ENCODE measurements at places on chromosomes 16 and 17. TPM values are rescaled to one million over a fixed set of nuclear protein-coding genes. Genes with fewer than 3 reads are reported as not detected.

GRCh38 chr17:41530062-41531048, 2.2 kb upstream of the KRT19 start:
- H3K4me1 ChIP-seq, result peaks cover 34% of the 10 kb centered on the region
- DNase-seq, result no peak
- H3K27ac ChIP-seq, result peak overlapping the region; percentile 87

The IRF8 gene
- total RNA-seq, result 7.6 TPM

DNA sequence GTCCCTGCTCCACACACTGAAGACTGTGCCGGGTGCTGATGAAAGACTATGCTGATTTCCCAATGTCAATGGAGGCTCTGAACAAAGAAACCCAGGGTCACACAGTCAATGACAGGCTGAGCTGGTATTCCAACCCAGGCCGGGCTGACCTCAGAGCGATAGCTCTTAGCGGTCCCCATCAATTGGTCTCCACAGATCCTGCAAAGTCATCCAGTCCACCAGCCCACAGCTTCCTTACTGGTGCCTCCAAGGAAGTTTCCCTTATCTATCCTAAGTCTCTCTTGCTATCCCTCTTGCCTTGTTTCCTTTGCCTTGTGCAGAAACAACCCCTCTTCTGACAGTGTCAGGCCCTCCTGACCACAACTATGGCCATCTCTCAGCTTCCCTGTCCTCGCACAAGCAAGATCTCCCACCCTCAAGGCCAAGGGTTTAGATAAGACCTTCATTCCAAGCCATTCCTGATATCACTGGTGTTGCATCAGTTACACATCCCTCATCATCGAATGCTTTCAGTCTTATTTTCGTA, 52.7 kb upstream of the KSR1 start:
- no peaks in the 10 kb centered on the region for H3K36me3 ChIP-seq
- no peak overlapping the region for H3K4me3 ChIP-seq
- no peaks in the 10 kb centered on the region for H3K27me3 ChIP-seq

The PRAC2 gene
- total RNA-seq, result not detected

- no peaks in the 10 kb centered on the region for H3K27me3 ChIP-seq
- no peak overlapping the region for H3K27ac ChIP-seq
- H3K36me3 ChIP-seq, result no peaks in the 10 kb centered on the region
- H3K4me3 ChIP-seq, result no peak overlapping the region
Measured at GRCh38 chr16:281660-282255, 1.2 kb upstream of the PDIA2 start.

The SLC16A13 gene
- total RNA-seq, result 2.0 TPM

The BCL6B gene
- 10.1 TPM for total RNA-seq

The SLC35G6 gene
- total RNA-seq, result not detected

DNA sequence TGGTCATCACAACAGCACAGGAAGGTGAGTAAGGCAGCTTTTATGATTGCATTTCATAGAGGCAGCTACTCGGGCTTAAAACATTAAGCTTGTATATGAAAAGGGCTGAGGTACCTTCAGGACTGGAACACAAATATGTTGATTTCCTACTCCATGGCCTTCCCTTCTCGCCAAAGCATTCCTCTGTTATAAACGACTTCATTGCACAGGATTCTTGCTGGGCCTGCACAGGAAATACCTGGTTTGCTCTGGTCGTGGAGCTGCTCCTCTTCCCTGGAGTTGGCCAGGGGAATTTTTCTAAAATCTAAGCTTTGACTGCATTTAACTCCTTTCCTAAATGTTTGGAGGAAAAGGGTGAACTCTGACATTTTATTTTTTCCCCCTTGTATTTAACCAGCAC, 49.0 kb downstream of the CHD9 start:
- H3K36me3 ChIP-seq, result no peaks in the 10 kb centered on the region
- no peak for DNase-seq
- H3K4me3 ChIP-seq, result no peak overlapping the region
- H3K27ac ChIP-seq, result no peak overlapping the region
- H3K4me1 ChIP-seq, result peaks cover 31% of the 10 kb centered on the region
- no peaks in the 10 kb centered on the region for H3K27me3 ChIP-seq

- DNase-seq, result no peak
- no peaks in the 10 kb centered on the region for H3K4me1 ChIP-seq
- H3K4me3 ChIP-seq, result no peak overlapping the region
- H3K36me3 ChIP-seq, result no peaks in the 10 kb centered on the region
Measured at GRCh38 chr17:50775926-50776325, 8.6 kb upstream of the ANKRD40CL start.

- no peaks in the 10 kb centered on the region for H3K4me1 ChIP-seq
- no peaks in the 10 kb centered on the region for H3K27me3 ChIP-seq
- no peak overlapping the region for H3K27ac ChIP-seq
- H3K4me3 ChIP-seq, result no peak overlapping the region
Measured at GRCh38 chr16:81860287-81861266, 81.5 kb downstream of the PLCG2 start.

The HASPIN gene
- total RNA-seq, result 0.74 TPM

The GRIN2A gene
- total RNA-seq, result 1.5 TPM

DNA sequence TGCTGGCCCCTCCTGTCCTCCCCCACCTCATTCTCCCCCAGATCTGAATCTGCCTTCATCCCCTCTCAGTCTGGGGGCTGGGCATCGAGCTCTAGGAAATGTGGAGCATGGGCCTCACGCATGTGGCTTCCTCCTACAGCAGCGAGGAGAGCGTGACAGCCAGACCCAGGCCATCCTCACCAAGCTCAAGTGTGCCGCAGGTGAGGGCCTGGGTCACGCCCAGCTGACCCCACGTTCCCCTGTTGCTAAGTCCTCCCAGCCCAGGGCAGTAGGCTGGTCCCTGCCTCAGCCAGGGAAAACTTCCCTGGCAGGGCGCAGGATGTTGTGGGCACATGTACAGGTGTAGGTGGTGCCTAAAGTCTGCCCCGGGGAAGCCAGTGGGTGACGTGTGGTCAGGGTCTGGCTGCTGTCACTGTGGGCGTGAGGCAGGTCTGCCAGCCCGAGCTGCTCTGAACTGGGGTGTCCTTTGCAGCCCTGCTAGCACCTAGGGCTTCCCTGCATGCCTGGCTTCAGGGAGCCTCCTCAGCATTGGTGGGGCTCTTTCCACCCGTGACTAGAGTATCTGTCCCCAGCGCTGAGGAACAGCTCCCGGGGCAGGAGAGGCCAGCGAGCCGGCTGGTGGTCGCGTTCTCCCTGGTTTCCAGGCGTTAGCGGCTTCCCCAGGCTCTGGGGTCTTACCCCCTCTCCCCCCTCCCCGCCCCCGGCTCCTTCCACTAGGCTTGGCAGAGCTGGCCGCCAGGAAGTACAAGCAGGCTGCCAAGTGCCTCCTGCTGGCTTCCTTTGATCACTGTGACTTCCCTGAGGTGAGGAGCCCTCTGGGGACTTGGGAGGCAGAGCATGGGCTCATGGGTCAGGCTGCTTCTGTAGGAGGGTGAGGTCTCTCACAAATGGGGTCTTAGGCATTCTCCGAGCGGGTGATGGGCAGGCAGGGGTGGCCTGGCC, 3.6 kb downstream of the GPS1 start:
- no peak overlapping the region for H3K27ac ChIP-seq
- DNase-seq, result no peak
- no peaks in the 10 kb centered on the region for H3K27me3 ChIP-seq
- H3K4me1 ChIP-seq, result peaks cover 29% of the 10 kb centered on the region
- no peak overlapping the region for H3K4me3 ChIP-seq

DNA sequence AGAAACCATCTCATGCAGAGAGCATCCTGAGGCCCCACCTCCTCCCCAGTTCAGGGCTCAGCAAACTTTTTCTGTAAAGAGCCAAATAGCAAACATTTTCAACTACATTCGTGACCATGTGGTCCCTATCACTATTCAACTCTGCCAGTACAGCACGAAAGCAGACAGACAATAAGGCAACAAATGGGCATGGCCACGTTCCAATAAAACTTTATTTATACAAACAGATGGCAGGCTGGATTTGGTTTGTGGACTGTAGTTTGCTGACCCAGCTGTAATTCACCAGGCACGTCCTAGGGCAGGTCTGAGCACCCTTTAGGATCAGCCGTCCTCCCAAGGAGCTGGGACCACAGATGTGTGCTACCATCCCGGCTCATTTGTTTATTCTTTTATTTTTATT, 27.1 kb upstream of the GPRC5C start:
- DNase-seq, result no peak
- H3K36me3 ChIP-seq, result no peaks in the 10 kb centered on the region
- H3K27me3 ChIP-seq, result no peaks in the 10 kb centered on the region
- H3K4me1 ChIP-seq, result no peaks in the 10 kb centered on the region

DNA sequence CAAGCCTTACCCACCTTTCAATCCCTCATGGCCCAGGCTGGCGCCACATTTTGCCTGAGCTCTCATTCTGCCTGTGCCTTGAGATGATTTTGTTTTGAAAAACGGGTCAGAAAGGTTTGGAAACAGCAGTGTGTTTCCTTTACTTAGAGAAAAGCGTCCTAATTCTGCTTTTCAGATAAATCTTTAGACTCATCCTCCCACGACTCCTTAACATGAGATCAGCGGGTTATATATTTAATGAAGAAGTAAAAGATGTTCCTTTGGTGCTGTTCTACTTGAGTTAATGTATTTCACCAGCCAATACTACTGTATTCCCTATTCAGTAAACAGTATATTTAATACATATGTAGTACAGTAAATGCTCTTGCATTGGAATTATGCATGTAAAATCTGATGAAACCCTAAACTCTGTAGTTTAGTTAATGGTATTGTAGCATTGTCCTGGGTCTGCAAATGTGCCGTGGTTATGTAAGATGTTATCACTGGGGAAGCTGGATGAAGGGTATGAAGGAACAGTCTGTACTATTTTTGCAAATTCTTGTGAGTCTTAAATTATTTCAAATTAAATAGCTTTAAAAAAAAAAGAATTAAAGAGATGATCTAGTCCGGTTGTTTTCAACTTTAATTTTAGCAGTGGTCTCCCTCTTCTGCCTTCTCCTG, 199.4 kb upstream of the CACNG5 start:
- no peak for DNase-seq
- H3K36me3 ChIP-seq, result no peaks in the 10 kb centered on the region
- H3K4me1 ChIP-seq, result peaks cover 6% of the 10 kb centered on the region
- no peak overlapping the region for H3K4me3 ChIP-seq
- H3K27ac ChIP-seq, result no peak overlapping the region
- H3K27me3 ChIP-seq, result no peaks in the 10 kb centered on the region

The FSCN2 gene
- total RNA-seq, result 6.6 TPM

GRCh38 chr16:88305176-88305575, 77.6 kb upstream of the ZNF469 start:
- H3K36me3 ChIP-seq, result no peaks in the 10 kb centered on the region
- peaks cover 39% of the 10 kb centered on the region for H3K4me1 ChIP-seq
- no peak for DNase-seq
- H3K4me3 ChIP-seq, result no peak overlapping the region
- no peaks in the 10 kb centered on the region for H3K27me3 ChIP-seq

The MYO15A gene
- total RNA-seq, result 6.1 TPM

GRCh38 chr17:63276821-63277220, 169.3 kb downstream of the CYB561 start:
- H3K27me3 ChIP-seq, result no peaks in the 10 kb centered on the region
- no peaks in the 10 kb centered on the region for H3K36me3 ChIP-seq
- no peak overlapping the region for H3K4me3 ChIP-seq
- H3K4me1 ChIP-seq, result no peaks in the 10 kb centered on the region
- DNase-seq, result no peak

- peaks cover 5% of the 10 kb centered on the region for H3K4me1 ChIP-seq
- no peak overlapping the region for H3K27ac ChIP-seq
- no peak for DNase-seq
- no peak overlapping the region for H3K4me3 ChIP-seq
- no peaks in the 10 kb centered on the region for H3K27me3 ChIP-seq
- no peaks in the 10 kb centered on the region for H3K36me3 ChIP-seq
Measured at GRCh38 chr17:78151514-78152008, 5.4 kb downstream of the C17orf99 start.

DNA sequence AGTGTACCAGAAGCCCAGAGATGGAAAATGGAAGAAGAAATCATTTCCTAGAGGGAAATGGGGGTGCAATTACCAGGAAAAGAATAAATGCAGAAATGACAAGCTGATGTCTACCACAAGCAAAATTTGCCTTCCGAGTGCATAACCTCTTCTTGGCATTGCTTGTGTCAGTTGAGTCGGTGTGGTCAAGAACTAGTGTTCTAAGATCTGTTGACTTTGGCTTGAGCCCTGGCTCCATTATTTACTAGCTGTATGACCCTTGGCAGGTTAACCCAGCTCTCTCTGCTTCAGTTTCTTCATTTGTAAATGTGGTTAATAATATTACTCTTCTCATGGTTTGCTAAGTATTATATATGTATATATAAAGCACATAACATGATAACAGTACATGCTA, 273.0 kb upstream of the IRX5 start:
- no peaks in the 10 kb centered on the region for H3K36me3 ChIP-seq
- H3K4me1 ChIP-seq, result peaks cover 32% of the 10 kb centered on the region
- no peak overlapping the region for H3K4me3 ChIP-seq
- no peaks in the 10 kb centered on the region for H3K27me3 ChIP-seq
- no peak for DNase-seq

- no peak overlapping the region for H3K27ac ChIP-seq
- H3K36me3 ChIP-seq, result no peaks in the 10 kb centered on the region
- peaks cover 21% of the 10 kb centered on the region for H3K4me1 ChIP-seq
- H3K27me3 ChIP-seq, result no peaks in the 10 kb centered on the region
Measured at GRCh38 chr16:49844359-49844758, 11.6 kb downstream of the ZNF423 start.

GRCh38 chr16:72847187-72848027, 200.5 kb downstream of the ZFHX3 start:
- no peaks in the 10 kb centered on the region for H3K36me3 ChIP-seq
- peaks cover 32% of the 10 kb centered on the region for H3K4me1 ChIP-seq
- H3K27ac ChIP-seq, result peak overlapping the region; percentile 67
- H3K27me3 ChIP-seq, result no peaks in the 10 kb centered on the region
- H3K4me3 ChIP-seq, result no peak overlapping the region

GRCh38 chr17:39660397-39661385, 4.5 kb upstream of the TCAP start:
- peaks cover 42% of the 10 kb centered on the region for H3K36me3 ChIP-seq
- H3K4me3 ChIP-seq, result no peak overlapping the region
- H3K4me1 ChIP-seq, result peaks cover 48% of the 10 kb centered on the region
- H3K27me3 ChIP-seq, result no peaks in the 10 kb centered on the region
- H3K27ac ChIP-seq, result peak overlapping the region; percentile 40
- no peak for DNase-seq

The SEPTIN12 gene
- not detected for total RNA-seq

The ZPBP2 gene
- not detected for total RNA-seq

Data from vagina (tissue), 2 donors.